ENCODE measurements at places on chromosomes 7 and 10.

GRCh38 chr7:27689150-27689549 lies 26.5 kb upstream of the HIBADH start:
- DNase-seq: no peak

GRCh38 chr7:51275532-51275931 lies 41.1 kb downstream of the COBL start:
- no peak for DNase-seq

- no peak for DNase-seq
These were observed 42.4 kb upstream of the TOMM7 start for GRCh38 chr7:22864855-22865601.

DNA sequence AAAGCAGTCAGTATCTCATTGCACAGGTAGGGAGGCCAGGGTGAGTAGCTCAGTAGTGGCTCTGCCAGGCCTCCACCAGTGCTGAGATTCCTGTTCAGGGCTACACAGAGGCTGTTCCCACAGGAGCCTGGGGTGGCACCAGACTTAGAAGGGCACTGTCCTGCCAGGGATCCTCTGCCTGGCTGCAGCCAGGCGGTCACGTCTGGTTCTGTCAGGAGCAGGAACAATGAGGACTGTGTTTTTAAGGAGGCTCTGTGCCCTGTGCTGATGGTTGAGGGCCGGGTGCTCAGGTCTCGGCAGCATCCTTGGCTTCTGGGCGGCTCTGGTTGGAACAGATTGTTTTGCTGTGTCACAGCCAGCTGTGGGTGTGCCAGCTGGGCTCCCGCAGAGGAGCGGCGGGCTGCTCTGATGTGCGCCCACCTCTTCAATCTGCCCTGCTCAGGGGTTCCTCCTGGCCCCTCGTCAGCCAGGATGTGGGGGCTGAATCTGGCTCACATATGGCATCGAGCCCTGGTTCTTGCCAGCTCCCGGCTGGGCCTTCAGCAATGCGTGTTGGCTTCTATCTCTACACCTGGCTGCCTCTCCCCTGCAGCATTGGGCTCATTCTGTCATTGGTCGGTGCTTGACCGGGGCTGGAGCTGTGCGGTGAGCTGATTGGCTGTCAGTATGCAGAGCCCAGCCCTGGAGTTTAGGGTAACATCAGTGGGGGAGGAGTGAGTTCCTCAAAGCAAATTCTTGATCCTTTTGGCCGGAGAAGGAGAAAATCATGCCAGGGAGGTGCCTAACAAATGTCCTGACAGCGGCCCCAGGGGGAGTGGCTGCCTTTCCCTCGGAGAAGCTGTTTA lies 41.2 kb downstream of the TACR2 start:
- DNase-seq: no peak

DNA sequence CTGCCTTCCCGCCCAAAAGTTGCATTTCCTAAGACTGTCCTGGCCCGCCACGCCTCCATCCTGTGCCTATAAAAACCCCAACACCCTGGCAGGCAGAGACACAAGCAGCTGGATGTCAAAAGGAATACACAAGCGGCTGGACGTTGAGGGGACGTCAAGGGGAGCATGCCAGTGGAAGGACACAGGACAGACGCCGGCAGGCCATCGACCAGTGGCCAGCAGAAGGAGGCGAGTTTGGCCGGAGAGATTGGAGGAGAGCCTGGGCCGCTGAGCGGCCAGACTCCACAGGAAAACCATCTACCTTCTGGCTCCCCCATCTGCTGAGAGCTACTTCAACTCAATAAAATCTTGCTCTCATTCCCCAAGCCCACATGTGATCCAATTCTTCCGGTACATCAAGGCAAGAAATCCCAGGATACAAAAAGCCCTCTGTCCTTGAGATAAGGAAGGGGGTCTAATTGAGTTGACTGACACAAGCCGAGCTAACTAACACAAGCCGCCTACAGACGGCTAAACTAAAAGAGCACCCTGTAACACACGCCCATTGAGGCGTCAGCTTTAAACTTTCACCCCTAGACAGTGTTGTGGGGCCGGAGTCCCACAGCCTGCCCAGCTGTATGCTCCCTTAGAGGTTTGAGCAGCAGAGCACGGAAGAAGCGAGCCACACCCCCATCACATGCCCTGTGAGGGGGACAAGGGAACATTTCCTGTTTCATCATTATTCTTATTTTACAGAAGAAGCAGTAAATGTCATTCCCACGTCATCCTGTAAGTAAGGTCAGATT lies 150.3 kb upstream of the PHYHIPL start:
- no peak for DNase-seq

DNA sequence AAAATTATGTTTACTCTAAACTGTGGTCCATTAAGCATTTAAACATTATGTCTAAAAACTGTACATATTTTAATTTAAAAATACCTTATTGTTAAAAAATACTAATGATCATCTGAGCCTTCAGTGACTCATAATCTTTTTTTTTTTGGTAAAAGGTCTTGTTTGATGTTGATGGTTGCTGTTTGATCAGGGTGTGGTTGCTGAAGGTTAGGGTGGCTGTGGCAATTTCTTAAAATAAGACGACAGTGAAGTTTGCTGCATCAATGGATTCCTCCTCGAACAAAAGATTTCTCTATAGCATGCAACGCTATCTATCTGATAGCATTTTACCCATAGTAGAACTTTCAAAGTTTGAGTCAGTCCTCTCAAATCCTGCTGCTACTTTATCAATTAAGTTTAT lies 180.0 kb upstream of the AHR start:
- no peak for DNase-seq

GRCh38 chr10:114370966-114371365 lies 33.3 kb downstream of the AFAP1L2 start:
- DNase-seq: no peak
